ENCODE measurements at places on chromosomes 6 and 20. TPM values are rescaled to one million over a fixed set of nuclear protein-coding genes. Genes with fewer than 3 reads are reported as not detected.

DNA sequence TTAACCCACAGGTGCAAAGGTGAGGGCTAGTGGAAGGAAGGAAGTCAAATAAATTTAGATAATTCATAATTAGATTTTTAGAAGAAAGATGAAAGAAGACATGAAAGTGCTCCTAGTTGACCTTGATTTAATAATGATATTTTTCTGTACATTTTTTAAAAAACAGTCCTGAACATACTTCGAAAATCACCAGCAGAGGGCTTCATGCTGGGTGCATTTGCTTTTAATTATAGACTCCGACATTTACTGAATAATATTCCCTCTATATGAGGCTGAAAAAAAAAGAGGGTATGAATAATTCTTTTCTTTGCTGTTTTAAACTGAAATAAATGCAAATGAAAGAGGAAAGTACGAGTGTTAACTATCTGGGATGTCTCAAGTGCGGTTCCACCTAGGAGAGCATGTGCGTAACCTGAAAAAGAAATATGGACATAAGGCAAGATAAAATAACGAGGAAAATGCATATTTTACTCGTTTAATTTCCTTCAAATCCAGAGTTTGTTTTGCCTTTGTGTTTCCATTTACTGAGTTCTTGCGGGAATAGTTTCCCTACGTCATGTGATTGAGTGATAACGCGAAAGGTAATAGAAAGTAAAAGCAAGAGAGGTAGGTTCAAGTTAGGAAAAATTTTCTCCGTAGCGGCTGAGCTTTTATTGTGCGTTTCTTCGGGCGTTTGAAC lies 3.1 kb upstream of the TFAP2B start:
- H3K27ac ChIP-seq = no peak overlapping the region
- peaks cover 3% of the 10 kb centered on the region for H3K4me1 ChIP-seq
- peaks cover 47% of the 10 kb centered on the region for H3K27me3 ChIP-seq
- peak overlapping the region; percentile 60 for H3K4me3 ChIP-seq
- H3K36me3 ChIP-seq = no peaks in the 10 kb centered on the region

- no peak overlapping the region for H3K27ac ChIP-seq
- DNase-seq = no peak
- no peaks in the 10 kb centered on the region for H3K27me3 ChIP-seq
- no peak overlapping the region for H3K4me3 ChIP-seq
- H3K36me3 ChIP-seq = no peaks in the 10 kb centered on the region
Measured at GRCh38 chr6:136113736-136114173, 136.4 kb downstream of the MTFR2 start.

DNA sequence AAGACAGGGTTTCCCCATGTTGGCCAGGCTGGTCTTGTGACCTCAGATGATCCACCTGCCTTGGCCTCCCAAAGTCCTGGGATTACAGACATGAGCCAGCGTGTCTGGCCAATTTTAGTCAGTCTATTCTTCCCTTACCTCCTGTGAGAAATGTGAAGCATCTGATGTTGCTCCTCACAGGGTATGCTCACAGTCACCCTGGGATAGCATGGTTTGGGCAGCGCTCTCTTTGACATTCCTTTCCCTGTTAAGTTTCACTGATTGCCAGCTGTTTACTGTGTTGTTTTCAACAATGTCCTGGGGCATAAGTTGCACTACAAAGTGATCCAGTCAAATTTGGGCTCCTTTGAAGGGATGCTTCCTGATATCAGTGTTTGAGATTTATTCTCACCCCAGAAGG lies 13.1 kb downstream of the CDC5L start:
- no peak overlapping the region for H3K27ac ChIP-seq
- peaks cover 81% of the 10 kb centered on the region for H3K36me3 ChIP-seq
- no peak overlapping the region for H3K4me3 ChIP-seq
- H3K27me3 ChIP-seq = no peaks in the 10 kb centered on the region

LTB gene
- total RNA-seq = 244 TPM

GRCh38 chr20:53668992-53669391 lies 75.4 kb upstream of the ZNF217 start:
- DNase-seq = no peak
- H3K4me1 ChIP-seq = no peaks in the 10 kb centered on the region
- no peak overlapping the region for H3K4me3 ChIP-seq
- H3K27ac ChIP-seq = no peak overlapping the region
- H3K36me3 ChIP-seq = no peaks in the 10 kb centered on the region
- no peaks in the 10 kb centered on the region for H3K27me3 ChIP-seq

DNA sequence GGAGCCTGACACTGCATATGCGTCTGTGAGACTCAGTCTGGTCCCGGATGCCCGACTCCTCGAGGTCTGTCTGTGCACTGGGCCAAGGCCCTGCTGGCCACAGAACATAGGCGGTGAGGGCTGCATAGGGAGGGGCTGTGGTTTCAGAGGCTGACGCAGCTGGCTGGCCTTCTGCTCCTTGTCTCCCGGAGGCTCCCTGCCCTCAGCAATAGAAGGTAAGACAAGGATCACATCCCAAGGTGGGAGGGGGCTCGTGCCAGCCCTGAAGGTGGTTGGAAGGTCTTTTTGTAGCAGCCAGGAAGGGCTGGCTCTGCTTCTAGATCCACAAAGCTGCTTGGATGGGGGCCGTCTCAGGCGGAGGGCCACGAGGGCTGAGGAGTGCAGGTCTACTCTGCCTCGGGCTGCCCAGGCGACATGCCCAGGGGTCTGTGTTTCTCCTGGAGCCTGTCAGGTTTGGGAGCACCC lies 239.8 kb upstream of the SULF2 start:
- H3K4me1 ChIP-seq = no peaks in the 10 kb centered on the region
- H3K27ac ChIP-seq = no peak overlapping the region
- peaks cover 2% of the 10 kb centered on the region for H3K27me3 ChIP-seq
- no peaks in the 10 kb centered on the region for H3K36me3 ChIP-seq

DNA sequence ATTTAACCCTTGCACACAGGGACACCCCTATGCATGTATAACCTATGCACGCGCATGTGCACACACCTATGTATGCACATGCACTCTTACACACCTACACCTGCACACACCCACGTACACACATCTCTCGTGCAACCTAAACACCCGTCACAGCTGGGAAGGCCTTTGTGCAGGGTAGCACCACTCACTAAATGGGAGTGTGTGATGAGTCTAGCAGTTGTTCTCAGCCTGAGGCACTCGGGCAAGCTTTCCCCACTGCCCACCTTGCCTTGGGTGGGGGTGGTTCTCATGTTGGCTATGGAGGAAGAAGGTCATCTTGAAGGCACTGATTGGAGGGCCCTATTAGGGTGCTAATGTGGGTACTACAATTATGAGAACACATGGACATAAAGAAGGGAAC lies 85.8 kb downstream of the DLL1 start:
- H3K27me3 ChIP-seq = peaks cover 8% of the 10 kb centered on the region
- H3K4me1 ChIP-seq = no peaks in the 10 kb centered on the region
- no peak overlapping the region for H3K27ac ChIP-seq
- H3K36me3 ChIP-seq = no peaks in the 10 kb centered on the region
- no peak overlapping the region for H3K4me3 ChIP-seq

- no peak for DNase-seq
- H3K27me3 ChIP-seq = no peaks in the 10 kb centered on the region
- no peak overlapping the region for H3K27ac ChIP-seq
- no peaks in the 10 kb centered on the region for H3K4me1 ChIP-seq
Measured at GRCh38 chr6:116533233-116533957, 12.1 kb downstream of the TRAPPC3L start.

- DNase-seq = no peak
- no peaks in the 10 kb centered on the region for H3K36me3 ChIP-seq
- peaks cover 19% of the 10 kb centered on the region for H3K27me3 ChIP-seq
- peaks cover 3% of the 10 kb centered on the region for H3K4me1 ChIP-seq
- H3K4me3 ChIP-seq = no peak within 1 kb of the TSS
Measured at GRCh38 chr6:84033523-84034451, at the start of gene MRAP2. TSS of gene MRAP2 (plus strand) at chr6:84033772. CDS start at chr6:84055319, 21,547 bp downstream.

PRKN gene
- total RNA-seq = 5.2 TPM

KCNB1 gene
- total RNA-seq = 0.06 TPM

HLA-DRB1 gene
- 33.6 TPM for total RNA-seq

GRCh38 chr6:154951345-154952200 lies 43.5 kb upstream of the TIAM2 start:
- no peak overlapping the region for H3K4me3 ChIP-seq
- H3K36me3 ChIP-seq = peaks cover 4% of the 10 kb centered on the region
- DNase-seq = no peak

ALDH8A1 gene
- total RNA-seq = 1.6 TPM

SLC32A1 gene
- not detected for total RNA-seq

- no peaks in the 10 kb centered on the region for H3K27me3 ChIP-seq
- H3K27ac ChIP-seq = no peak overlapping the region
- H3K4me1 ChIP-seq = peaks cover 54% of the 10 kb centered on the region
Measured at GRCh38 chr6:53300656-53301551, 47.8 kb downstream of the ELOVL5 start.

DNA sequence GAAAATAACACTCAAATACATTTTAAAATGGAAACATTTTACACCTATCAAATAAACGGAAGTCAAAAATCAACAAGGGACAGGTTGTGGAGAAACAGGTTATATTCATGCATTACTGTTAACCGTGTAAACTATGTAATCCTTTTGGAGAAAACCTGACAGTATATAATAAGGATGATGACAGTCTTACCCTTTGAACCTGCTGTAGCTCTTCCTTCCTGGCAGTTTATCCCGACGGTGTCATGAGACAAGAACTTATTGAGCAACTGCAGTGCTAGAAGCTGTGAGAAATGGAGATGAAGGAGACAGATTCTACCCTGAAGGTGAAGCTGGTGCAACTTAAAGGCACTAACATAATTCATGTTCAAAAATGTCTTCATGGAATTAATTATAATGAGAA lies 76.7 kb downstream of the PLEKHG1 start:
- H3K4me3 ChIP-seq = no peak overlapping the region
- no peaks in the 10 kb centered on the region for H3K36me3 ChIP-seq
- no peak overlapping the region for H3K27ac ChIP-seq
- DNase-seq = no peak
- no peaks in the 10 kb centered on the region for H3K27me3 ChIP-seq

DNA sequence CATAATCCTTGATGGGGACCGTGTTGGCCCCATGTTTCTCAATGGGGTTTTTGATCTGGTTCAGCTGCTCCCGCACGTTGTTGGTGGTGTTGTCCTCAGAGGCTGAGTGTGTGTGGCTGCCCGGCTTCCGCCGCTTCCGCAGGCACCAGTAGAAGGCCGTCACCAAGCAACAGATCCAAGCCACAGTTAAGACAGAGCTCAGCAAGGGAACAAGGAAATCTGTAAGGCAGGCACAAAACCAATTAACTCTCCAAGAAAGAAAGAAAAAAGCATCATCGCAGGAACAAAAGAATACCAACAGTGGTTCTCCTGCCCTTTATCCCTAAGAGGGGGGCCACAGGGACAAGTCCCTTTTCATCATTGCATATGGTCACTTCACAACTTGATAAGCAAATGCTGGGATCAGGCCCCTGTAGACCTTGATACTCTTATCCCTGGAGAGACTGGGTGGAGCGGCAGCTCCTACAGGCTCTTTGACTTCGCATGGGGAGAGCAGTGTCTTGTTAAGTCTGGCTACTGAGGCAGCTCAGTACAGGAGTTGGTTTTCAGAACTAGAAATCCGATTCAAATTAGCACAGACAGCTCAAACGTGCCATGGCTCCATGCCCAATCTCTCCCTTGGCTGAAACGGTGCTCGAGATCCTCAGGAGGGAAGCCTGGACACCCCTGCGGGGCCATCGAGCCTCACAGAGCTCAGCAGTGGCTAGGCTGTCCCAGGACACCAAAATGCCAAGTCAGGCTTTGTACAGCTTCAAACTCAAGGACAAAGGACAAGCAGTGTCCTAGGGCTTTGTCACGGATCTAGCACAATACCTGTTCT lies 33.9 kb downstream of the JAG1 start:
- no peaks in the 10 kb centered on the region for H3K4me1 ChIP-seq
- DNase-seq = no peak
- no peak overlapping the region for H3K27ac ChIP-seq
- no peaks in the 10 kb centered on the region for H3K27me3 ChIP-seq
- no peaks in the 10 kb centered on the region for H3K36me3 ChIP-seq
- no peak overlapping the region for H3K4me3 ChIP-seq

- H3K4me3 ChIP-seq = no peak overlapping the region
- no peak overlapping the region for H3K27ac ChIP-seq
- no peak for DNase-seq
- H3K4me1 ChIP-seq = no peaks in the 10 kb centered on the region
- no peaks in the 10 kb centered on the region for H3K27me3 ChIP-seq
Measured at GRCh38 chr6:101516578-101516977, 123.1 kb downstream of the GRIK2 start.

DNA sequence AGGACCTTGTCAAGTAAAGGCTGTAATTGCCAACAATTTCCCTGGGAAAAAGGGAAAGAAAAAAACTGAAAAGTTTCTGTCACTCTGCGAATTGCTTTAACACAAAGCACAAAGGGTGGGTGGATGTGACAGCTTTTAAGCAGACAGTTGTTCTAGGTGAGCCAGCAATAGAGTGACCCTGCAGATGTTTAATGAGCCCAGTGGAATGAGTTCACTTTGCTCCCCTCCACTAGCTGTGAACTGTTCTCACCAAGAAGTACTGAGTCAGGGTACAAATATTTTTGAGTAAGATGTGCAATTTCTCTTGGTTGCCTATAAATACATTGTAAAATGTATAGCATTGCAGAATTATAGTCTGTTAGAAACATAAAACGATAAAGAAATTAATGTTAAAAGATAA lies 26.2 kb upstream of the LRRC1 start:
- no peaks in the 10 kb centered on the region for H3K27me3 ChIP-seq
- no peak for DNase-seq
- H3K4me1 ChIP-seq = no peaks in the 10 kb centered on the region
- H3K36me3 ChIP-seq = no peaks in the 10 kb centered on the region
- H3K27ac ChIP-seq = no peak overlapping the region

ETV7 gene
- 0.33 TPM for total RNA-seq

DNA sequence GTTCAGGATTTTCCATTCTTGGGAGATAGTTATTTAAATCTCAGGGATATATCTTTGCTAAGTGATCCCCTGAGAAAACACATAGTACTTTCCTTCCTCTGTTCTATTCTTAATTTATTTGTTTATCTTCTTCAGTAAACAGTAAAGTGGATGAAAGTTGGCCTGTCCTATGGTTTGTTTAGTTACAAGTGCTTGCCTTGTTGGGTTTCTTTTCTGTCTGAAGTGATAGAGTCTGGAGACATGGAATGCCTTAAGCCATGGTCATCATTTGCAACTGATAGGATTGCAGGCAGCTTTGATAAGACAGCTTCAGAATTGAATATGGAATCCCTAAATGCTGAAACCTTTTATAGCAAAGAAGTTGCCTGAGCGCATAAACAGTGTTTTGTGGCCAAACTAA lies 4.9 kb downstream of the ADGRG6 start:
- no peak for DNase-seq
- peaks cover 6% of the 10 kb centered on the region for H3K4me1 ChIP-seq
- no peaks in the 10 kb centered on the region for H3K36me3 ChIP-seq
- H3K27ac ChIP-seq = no peak overlapping the region
- H3K27me3 ChIP-seq = peaks cover 7% of the 10 kb centered on the region

CD83 gene
- 35.3 TPM for total RNA-seq

- no peaks in the 10 kb centered on the region for H3K36me3 ChIP-seq
- DNase-seq = no peak
- no peak overlapping the region for H3K27ac ChIP-seq
- peaks cover 41% of the 10 kb centered on the region for H3K4me1 ChIP-seq
- no peaks in the 10 kb centered on the region for H3K27me3 ChIP-seq
Measured at GRCh38 chr20:59043698-59044097, 1.1 kb upstream of the PRELID3B start.

KIFC1 gene
- total RNA-seq = 1.6 TPM

ZNF311 gene
- 0.25 TPM for total RNA-seq

TTK gene
- total RNA-seq = 0.45 TPM

- DNase-seq = no peak
- no peaks in the 10 kb centered on the region for H3K4me1 ChIP-seq
- no peak overlapping the region for H3K4me3 ChIP-seq
- H3K27ac ChIP-seq = no peak overlapping the region
Measured at GRCh38 chr6:149289192-149289781, 28.2 kb upstream of the TAB2 start.

TRIM40 gene
- not detected for total RNA-seq

- H3K4me3 ChIP-seq = no peak overlapping the region
- H3K36me3 ChIP-seq = peaks cover 7% of the 10 kb centered on the region
- no peak overlapping the region for H3K27ac ChIP-seq
- no peak for DNase-seq
Measured at GRCh38 chr20:32114305-32114960, 4.9 kb downstream of the TM9SF4 start.

PTGIS gene
- not detected for total RNA-seq
